ENCODE measurements at places on chromosomes 12 and 14.

DNA sequence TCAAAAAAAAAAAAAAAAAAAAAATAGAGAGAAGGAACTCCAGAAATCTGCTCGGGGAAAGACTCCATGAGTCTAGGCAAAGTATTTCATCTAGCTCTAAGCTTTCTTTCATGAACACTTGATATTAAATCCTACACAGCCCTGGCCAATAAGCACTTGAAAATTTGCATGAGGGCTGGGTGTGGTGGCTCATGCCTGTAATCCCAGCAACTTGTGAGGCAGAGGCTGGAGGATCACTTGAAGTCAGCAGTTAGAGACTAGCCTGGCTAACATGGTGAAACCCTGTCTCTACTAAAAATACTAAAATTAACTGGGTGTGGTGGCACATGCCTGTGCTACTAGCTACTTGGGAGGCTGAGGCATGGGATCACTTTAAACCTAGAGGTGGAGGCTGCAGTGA lies 13.1 kb upstream of the METAP2 start:
- DNase-seq = no peak

GRCh38 chr12:49529414-49529813 lies 9.4 kb upstream of the KCNH3 start:
- no peak for DNase-seq

DNA sequence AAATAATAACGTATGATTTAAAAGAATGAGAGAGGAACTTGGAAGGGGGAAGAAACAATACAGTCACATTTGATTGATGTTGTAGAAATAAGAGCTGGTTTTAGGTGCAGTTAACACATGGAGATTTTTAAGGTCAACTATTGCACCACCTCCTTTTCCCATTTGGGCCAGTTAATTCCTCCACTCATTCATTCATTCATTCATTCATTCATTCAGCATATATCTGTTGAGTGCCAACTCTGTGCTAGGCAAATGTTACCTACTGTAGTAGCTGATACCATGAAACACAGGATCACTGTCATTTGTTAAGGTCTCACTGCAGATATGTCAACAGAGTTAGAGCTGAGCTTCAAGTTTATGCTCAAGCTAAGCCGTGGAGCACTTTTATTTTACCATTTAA lies 115.7 kb upstream of the ARID2 start:
- DNase-seq = no peak

DNA sequence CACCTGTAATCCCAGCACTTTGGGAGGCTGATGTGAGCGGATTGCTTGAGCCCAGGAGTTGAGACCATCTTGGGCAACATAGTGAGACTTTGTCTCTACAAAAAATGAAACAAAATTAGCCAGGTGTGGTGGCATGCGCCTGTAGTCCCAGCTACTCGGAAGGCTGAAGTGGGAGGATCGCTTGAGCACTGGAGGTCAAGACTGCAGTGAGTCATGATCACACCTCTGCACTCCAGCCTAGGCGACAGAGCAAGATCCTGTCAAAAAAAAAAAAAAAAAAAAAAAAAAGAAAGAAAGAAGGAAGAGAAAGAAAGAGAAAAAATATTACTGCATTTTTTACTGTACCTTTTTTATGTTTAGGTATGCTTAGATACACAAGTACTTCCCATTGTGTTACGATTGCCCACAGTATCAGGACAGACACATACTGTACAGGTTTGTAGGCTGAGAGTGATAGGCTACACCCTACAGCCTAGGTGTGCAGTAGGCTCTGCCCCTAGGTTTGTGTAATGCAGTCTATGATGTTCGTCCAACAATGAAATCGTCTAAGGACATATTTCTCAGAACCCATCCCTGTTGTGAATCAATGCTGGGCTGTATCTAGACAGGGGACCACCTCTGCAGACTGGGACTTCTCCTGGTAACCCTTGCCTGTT lies 160.4 kb upstream of the PWP1 start:
- no peak for DNase-seq

GRCh38 chr12:66065641-66066136 lies 64.9 kb downstream of the LLPH start:
- DNase-seq = no peak

GRCh38 chr12:14422516-14423230 lies 57.2 kb downstream of the ATF7IP start:
- no peak for DNase-seq
